ENCODE measurements at places on chromosomes 13 and 19.
A peak's percentile ranks its signal among the peaks of the same experiment; 100 is the strongest.

DNA sequence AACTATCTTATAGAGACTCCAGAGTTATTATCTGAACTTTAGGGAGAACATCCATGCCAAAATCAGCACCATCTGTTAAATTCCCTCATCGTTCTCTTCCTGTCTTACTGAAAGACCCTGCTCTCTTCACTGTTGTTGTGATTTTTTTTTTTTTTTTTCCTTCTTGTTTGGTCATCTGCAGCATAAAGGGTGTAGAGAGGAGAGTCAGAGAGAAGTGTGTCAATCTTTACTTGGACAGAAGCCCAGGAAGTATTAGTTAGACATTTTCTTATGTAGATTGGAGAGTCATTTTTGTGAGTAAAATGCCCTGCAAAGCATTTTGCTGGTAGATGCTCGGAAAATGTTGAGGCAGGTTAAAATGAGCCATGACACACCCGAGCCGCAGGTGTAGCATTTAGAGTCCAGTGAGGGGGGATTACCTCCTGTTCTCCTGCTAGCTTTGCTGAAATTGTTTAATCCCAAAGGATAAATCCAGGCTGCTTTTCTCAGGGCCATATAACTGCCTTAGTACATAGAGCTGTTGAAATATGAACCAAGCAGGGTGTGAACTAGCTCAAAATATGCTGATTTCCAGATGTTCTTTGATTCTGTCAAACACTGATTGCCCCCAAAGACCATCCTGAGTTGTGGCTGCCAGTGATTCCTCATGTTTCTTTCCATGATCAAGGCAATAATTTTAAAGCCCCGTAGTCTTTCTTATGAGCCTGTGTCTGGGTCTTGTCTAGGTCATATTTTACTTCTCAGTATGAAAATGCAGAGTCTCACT lies 143.5 kb downstream of the DCT start:
- peak; percentile 63 for DNase-seq

- no peak for DNase-seq
These were observed 14.2 kb upstream of the ZNF91 start for GRCh38 chr19:23409392-23410048.

- no peak for DNase-seq
These were observed 7.8 kb upstream of the CDK8 start for GRCh38 chr13:26246154-26246553.

DNA sequence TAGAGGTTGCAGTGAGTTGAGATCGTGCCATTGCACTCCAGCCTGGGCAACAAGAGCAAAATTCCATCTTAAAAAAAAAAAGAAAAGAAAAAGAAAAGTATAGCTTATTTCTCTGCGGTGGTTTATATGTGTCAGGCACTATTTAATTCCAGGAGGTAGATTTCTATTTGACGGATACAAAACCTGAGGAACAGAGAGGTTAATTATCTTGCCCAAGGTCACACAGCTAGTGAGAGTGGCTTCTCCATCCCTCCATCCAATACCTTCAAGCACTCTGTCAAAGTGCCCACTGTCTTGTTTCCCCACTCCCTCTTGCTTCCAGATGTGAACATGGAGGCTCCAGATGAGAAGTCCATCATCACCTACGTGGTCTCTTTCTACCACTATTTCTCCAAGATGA lies 34.8 kb downstream of the SPTBN4 start:
- DNase-seq = no peak

GRCh38 chr19:9885077-9885552 lies 50.0 kb downstream of the PIN1 start:
- peak; percentile 43 for DNase-seq

DNA sequence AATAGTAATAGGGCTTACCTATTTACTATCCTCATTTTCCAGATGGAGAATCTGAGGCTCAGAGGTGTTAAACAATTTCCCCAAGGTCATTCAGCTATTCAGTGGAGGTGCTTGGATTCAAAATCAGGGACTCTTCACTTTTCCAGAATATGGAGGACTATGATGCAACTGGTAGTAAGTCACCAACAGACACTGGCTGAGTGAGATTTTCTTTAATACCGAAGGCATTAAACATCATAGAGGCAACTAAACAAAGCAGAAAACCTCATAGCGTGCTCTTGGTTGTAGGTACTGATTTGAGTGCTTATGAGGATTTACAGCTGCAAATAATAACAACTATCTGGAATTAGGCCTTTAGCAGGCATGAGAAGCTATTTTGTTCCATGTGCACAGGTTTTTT lies 134.4 kb downstream of the DLEU7 start:
- peak; percentile 60 for DNase-seq

- DNase-seq = no peak
These were observed 8.3 kb downstream of the STXBP2 start for GRCh38 chr19:7645163-7645562.
